Dermis blood vessel endothelial cell (primary cell): ENCODE measurements at places on chromosomes 7 and 10. TPM values are rescaled to one million over a fixed set of nuclear protein-coding genes. Genes with fewer than 3 reads are reported as not detected.

DNA sequence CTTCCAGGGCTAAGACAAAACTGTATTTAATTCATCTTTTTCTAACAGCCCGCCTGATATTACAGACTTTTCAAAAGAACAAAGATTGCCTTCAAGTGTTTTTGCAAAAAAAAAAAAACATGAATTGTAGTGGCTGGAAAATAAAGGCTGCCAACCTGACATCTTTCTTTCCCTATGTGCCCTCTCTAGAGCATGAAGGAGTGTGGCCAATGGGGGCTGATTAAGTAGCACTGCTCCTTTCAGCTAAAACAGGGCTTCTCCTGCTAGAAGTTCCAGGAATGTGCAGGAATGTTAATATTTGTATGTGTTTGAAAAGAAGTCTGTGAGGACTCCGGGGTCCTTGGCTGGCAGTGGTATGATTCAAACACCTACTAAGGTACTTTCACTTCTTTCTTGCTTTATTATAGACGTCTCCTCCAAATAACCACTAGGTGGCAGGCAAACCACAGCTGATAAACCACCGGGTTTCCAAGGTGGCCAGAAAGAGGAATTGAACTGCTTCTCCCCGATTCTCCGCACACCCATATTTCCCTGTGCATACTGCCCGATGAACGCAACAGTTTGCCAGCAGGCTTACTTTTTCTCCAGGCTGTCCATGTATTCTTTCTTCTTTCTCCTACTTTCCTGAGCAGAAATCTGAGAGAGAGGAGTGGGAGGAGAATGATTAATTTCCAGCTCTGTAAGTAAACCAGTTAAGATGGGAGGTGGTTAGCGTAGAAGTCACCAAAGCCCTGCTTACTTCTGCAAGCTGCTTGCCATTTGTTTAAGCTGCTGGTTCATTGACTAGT lies 56.8 kb upstream of the DGKI start:
- peak; percentile 89 for DNase-seq

GRCh38 chr7:73811760-73812168 lies 19.0 kb upstream of the CLDN4 start:
- DNase-seq = peak; percentile 77

DNA sequence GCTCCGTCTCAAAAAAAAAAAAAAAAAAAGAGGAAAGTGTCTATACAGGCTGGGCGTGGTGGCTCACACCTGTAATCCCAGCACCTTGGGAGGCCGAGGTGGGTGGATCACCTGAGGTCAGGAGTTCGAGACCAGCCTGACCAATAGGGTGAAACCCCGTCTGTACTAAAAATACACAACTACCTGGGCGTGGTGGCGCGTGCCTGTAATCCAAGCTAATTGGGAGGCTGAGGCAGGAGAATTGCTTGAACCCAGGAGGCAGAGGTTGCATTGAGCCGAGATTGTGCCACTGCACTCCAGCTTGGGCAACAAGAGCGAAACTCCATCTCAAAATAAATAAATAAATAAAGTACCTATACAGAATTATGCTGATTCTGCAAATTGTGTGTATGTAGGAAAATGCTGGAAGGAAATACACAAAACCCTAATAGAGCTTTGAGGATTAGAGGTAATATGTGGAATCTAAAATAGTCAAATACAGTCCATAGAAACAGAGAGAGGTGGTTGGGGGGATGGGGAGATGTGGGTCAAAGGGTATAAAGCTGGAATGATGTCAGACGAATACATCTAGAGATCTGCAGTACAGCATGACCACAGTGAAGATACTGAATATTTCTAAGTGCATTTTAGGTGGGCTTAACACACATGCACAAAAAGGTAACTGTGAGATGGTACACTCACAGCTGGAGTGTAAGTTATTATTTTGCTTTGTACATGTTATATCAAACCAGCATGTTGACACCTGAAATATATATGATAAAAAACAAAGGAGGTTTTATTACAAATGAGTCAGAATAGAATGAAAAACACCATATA lies 174.5 kb upstream of the KLF14 start:
- no peak for DNase-seq

GRCh38 chr10:24804956-24805355 lies 81.3 kb upstream of the ARHGAP21 start:
- no peak for DNase-seq

Gene ACSL5
- total RNA-seq = 64.2 and 66.1 TPM in 2 replicates

Gene GIMAP8
- total RNA-seq = 157 and 178 TPM in 2 replicates

GRCh38 chr7:105098863-105099515 lies 85.0 kb downstream of the KMT2E start:
- peak; percentile 44 for DNase-seq

GRCh38 chr7:71753956-71754664 lies 622.2 kb downstream of the GALNT17 start:
- DNase-seq = no peak

GRCh38 chr10:16995867-16996529 lies 133.6 kb downstream of the CUBN start:
- DNase-seq = peak; percentile 98
